ENCODE measurements at places on chromosomes 1 and 21.

DNA sequence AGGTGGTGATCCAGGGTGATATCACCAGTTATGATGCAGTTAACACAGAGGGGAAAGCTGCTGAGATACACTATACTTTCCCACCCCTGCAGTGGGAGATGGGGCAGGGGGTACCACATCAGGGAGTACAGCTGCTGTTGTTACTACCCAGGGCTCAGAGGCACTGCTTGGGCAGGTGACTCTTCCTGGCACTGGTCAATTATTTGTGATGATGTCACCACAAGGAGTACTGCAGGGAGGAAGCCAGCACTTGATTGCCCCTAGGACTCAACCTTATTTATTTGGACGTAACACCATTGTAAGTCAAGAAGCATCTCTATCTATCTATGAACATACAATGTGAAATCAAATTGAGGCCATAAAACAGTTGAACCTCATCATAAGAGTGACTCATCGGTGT lies 10.1 kb downstream of the IFNAR1 start:
- no peak for DNase-seq

DNA sequence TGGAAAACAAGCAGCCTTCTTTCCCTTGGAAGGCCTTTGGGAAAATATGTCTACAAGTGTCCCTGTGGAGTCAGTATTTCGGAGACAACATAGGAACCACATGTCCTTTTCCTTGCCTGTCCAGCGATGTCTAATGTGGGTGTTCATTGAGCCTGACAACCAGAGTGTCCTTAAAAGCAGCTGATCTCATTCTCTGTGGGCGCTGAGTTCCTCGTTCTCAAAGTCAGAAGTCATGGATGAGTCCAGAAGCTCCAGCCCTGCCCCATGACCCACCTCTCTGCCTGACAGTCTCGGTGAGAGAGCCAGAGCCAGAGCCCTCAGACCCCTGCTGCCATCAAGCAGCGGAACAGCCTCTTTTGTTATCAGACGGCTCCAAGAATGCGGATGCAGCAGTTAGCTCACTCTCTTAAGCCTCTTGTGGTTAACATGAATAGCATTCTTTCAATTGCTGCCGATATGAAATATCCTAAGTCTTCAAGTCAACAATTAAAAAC lies 329.2 kb downstream of the TGFB2 start:
- DNase-seq: peak; percentile 6

DNA sequence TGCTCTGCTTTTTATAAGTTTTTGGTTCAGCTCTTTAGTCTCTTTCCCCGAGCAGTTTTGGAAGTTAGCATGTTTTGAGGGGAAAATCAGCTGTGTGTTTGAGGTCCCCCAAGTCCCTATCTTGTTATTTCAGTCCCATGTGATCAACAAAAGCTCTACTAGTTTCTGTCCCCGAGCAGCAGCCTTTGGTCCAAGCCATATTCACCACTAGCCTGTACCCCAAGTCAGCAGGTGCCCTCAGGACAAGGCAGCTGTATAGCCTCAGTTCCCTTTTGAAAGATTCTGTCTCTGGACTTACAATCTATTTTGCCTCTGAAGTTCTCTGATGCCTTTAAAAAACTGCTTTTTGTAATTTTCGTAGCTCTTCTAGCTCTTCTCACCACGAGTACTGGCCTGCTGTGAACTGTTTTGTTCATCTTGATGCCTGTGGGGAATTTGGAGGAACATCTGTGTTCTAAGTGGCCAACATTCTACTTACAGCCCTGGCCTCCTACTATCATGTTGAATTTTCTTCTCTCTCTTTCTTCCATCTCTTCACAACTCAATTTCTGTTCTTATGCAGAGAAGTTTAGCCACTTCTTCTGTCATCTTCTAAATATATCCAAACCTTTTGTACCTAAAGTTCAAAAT lies 16.7 kb downstream of the UAP1 start:
- no peak for DNase-seq

DNA sequence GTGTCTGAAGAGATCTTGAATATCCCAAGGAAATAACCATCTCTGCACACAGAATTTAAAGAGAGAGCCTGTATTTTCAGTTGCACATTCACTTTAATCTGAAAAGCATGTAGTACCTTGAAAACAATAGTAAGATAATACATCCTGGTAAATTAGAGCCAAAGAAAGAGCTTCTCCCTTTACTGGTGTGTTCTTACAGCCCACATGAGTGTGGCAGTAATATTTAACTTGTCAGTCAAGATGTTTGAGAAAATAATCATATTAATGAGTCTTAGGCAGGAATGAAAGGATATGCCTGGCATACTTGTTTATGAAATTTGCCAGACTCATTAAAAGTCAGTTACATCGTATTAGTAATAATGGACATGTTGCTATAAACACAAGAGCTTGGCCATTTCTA lies 908.4 kb upstream of the ADGRL4 start:
- DNase-seq: no peak

- no peak for DNase-seq
Measured at GRCh38 chr1:117691942-117692341, 86.1 kb downstream of the TENT5C start.

DNA sequence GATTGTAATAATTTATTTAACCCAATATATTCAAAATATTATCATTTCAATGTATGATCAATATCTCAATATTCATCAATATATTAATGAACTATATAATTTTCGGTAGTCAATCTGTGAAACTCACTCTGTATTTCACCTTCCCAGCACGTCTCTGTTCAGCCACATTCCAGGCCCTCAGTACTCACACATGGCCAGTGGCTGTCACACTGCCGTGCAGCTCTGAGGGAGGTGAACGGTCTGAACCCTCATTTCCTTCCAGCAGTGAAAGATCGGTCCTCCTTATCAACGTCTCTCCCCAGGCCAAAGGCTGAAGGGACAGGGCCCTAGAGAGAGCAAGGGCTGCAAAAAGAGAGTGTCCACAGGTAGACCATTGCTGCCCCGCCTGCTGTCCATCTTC lies 39.5 kb upstream of the ZNF124 start:
- DNase-seq: no peak

GRCh38 chr1:64965366-64966157 lies 787 bp downstream of the JAK1 start:
- peak; percentile 28 for DNase-seq

- peak; percentile 77 for DNase-seq
Measured at GRCh38 chr1:201506557-201507359, at the start of gene CSRP1. Gene CSRP1, minus strand, starts transcription at chr1:201507123. Its CDS starts 10,820 bp downstream, at chr1:201496303.

DNA sequence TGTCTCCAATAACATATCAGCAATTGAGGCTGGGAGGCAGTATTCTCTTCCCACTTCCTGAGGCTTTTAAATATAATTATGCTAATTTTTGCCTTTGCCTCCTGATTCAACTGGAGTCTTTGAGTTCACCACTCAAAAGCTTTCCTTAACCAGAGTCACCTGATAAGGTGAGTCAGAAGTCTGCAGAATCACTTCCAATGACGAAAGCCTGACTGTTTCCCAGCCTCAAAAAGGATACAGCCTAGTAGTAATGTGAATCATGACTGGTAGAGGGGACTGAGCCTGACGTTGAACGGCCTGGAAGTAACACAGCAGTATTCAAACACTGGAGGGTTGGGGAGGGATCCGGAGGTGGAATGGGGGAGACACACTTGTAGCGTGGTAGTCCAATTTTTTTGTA lies 10.4 kb upstream of the MRPL9 start:
- no peak for DNase-seq

DNA sequence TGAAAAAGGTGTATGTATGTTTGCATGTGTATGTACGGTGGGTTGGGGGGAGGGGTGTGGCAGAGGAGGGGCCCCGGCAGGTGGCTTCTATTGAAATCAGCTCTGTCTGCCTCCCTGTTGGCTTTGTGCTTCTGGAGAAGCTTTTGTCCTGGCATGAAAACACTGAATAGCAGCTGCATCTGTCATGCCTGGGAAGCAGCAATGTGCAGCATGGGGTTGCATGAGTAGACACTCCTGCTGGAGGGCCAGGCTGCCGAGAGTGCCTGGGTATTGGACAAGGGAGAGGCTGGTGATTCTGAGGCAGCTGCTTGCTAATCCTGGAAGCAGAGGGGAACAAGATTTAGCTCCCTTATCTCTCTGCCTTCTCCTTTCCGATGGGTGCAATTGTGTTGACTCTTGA lies 20.5 kb downstream of the MAPKAPK2 start:
- DNase-seq: peak; percentile 84

DNA sequence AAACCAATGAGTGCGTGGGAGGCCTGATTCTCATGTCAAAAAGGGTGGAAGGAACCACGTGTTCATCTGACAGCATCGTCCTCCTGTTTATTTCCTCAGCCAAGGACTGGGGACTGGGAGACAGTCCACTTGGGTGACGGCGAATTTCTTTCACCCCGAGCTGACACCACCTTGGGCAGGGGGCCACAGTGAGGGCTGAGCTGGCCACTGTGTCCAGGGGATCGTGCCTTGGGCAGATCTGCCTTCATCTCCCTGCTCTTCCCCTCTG lies 122.1 kb downstream of the SIM2 start:
- DNase-seq: no peak

- no peak for DNase-seq
Measured at GRCh38 chr1:225242611-225243010, 185.2 kb downstream of the LBR start.

GRCh38 chr1:84603941-84604830 lies 29.9 kb upstream of the CTBS start:
- no peak for DNase-seq

DNA sequence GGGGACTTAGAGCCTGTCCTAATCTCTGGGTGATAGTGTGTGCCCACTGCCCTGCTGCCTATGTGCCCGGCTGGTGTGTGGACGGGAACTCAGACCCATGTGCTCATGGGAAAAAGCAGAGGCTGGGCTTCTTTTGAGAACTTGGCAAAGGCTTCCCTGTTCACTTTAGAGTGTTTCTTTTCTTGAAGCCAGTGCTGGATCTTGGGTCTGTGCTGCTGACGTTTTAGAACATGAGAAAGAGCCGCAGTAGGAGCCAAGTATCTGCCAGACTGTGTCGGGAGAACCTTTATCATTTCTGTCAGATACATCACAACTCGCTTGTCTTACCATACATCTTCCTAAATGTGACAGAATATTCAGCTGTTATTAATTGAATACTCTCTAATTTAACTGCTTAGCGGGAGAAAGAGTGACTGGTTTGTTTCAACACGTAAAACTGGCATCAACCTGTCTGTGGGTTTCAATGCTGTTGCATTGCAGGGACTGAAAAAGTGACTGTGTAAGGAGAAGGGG lies 195.2 kb downstream of the PBX1 start:
- no peak for DNase-seq

GRCh38 chr1:10168912-10169514 lies 41.4 kb upstream of the KIF1B start:
- DNase-seq: no peak

DNA sequence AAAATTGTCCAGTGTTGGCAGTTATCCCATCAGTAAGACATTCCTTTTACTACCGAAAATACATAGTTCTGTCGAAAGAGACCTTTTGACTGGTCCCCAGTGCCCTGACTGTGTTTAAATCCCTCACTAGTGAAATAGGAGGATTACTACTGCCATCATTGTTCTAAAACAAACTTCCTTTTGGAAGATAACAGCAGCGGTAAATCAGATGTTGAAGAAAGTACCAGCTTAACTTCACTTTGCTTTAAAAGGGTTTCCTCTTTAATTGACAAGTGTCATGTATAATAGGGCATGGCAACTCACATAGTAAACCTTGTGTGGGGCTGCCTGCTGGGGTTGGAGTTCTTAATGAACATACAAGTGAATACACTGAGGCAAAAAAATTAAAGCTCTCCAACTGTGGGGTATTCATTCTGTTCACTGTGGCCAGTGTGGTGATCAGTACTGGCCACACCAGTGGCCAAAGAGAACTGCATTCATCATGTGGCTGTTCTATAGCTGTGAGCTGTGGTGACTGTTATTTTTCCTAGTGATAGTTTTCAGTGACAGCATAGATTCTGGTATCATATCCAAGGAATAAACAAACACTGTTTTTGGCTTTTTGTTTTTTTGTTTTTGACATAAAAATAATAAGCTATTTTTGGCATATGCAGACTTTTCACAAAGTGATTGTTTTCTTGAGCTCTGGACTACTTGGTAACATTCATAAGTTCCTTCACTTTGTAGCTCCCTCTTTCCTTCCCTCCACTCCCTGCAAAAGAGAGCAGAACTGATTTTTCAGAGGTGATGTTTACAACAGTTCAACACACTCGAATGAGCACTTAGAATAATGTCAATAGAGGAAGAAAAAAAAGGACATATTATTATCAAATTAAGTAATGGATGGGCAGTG lies 74.5 kb downstream of the NFIA start:
- no peak for DNase-seq

- no peak for DNase-seq
Measured at GRCh38 chr1:176625365-176625764, 162.4 kb downstream of the PAPPA2 start.

DNA sequence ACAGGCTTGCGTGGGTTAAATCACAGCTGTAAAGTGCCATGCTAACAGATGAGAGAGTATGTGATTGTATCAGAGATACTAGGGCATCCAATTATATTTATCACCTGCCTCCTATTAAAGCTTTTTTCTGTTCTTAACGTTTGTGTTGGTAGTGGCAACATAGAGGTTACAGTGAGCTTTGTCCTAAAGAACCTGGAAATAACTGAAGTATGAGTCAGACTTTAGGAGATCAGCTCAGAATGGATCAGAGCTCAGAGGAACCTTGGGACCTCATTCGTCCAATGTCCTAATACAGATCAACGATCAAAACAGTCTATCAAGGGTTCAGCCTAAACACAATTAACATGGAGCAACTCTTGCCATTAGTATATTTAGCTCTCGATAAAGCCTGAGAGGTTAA lies 81.0 kb downstream of the RGS7 start:
- no peak for DNase-seq

GRCh38 chr1:234953655-234954405 lies 174.8 kb downstream of the TOMM20 start:
- DNase-seq: no peak

DNA sequence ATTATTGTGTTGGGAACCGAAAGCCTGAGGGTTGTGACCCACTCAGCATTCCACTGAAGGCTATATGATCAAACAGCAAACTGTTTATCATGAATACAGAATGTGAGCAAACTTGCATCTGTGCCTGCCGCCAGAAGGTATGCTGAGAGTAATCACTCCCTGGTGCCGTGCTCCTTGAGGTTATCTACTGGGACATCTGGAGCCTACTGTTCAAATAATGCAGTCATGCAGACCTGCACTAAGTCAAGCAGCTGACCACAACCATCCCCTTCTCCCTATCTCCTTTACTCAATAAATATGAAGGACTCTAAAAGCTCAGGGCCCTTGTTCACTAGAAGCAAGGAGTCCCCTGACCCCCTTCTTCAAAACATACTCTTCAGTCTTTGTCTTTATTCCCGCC lies 13.5 kb downstream of the GSTM5 start:
- DNase-seq: no peak

DNA sequence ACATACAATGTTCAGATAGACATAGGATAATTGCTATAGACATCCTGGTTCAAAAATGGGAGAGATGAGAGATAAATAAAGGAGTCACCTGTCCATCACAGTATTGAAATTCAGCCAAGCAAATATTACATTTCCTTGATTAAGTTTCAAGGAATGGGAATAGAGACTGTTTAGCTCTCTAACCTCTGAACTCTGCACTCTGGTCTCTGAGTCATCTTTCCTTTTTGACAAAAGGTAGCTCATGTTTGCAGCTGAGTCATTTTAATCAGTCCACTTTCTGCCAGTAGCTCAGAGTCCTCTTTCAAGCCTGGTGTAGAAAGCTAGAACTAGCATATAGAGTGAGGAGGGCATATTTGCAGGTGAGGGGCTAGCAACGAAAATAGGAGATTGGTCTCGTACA lies 51.4 kb upstream of the GJA8 start:
- DNase-seq: no peak

- no peak for DNase-seq
Measured at GRCh38 chr1:103110701-103111100, 2.4 kb upstream of the COL11A1 start.

Data from NCI-H2107 (cell line).